Fibroblast of lung (primary cell): ENCODE measurements at places on chromosomes 16 and 17. TPM values are rescaled to one million over a fixed set of nuclear protein-coding genes. Genes with fewer than 3 reads are reported as not detected.

DNA sequence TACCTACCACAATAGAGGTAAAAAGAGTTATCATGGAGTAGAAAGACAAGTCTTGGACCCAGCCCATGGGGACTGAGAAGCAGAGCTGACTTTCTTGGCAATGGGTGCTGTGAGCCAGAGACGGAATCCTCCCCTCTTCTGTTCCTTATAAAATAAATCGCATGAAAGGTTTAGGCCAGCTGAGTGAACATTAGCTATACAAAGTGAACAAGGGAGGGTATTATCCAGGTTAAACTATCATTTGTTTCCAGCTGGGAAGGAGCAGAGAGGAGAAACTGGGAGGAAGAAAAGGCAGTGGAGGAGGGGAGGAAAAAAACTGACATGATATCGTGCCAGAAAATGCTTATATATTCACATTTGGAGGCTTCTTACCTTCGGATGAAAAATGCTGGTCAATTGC lies 13.3 kb upstream of the PAFAH1B1 start:
- no peak for DNase-seq
- H3K4me3 ChIP-seq: no peak overlapping the region
- no peaks in the 10 kb centered on the region for H3K27me3 ChIP-seq
- H3K36me3 ChIP-seq: no peaks in the 10 kb centered on the region
- H3K27ac ChIP-seq: no peak overlapping the region

DNA sequence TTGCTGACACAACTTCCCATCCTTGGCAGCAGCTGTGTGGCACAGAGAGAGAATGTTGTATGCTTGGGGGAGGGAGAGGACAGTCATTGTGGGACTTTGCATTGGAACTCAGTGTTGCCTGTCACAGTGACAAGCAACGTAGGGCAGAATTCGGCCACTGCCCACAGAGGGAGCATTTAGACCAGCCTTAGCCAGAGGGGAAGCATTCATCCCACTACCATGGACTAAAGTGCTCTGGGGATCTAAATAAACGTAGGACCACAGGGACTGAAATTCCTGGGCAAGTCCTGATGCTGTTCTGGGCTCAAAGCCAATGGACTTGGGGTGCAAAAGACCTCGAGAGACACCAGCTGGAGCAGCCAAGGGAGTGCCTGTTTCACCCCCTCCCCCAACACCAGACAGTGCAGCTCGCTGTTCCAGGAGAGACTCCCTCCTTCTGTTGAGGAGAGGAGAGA lies 44.9 kb downstream of the ABCA8 start:
- no peaks in the 10 kb centered on the region for H3K27me3 ChIP-seq
- peak; percentile 50 for DNase-seq
- peak overlapping the region; percentile 22 for H3K27ac ChIP-seq
- H3K36me3 ChIP-seq: no peaks in the 10 kb centered on the region
- no peak overlapping the region for H3K4me3 ChIP-seq

DNA sequence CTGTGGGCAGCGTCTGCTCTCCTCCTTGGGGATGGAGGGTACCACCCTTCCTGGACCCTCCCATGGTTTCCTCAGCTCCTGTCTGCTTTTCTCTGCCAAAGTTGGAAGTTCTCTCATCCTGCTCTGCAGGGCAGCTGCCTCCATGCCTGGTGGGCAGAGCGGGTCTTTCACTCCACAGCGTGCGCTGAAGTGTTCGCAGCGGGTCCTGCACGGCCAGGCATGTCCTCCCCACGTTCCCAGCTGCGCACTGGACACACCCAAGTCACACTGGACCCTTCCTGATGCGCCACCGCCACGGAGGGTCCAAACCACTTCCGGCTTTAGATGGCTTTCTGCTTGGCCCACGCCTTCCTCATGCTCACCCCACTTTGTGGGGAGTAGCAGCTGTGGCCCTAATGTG lies 33.7 kb upstream of the NPTX1 start:
- H3K36me3 ChIP-seq: no peaks in the 10 kb centered on the region
- H3K27ac ChIP-seq: no peak overlapping the region
- H3K4me1 ChIP-seq: no peaks in the 10 kb centered on the region
- H3K27me3 ChIP-seq: peaks cover 5% of the 10 kb centered on the region
- DNase-seq: no peak
- no peak overlapping the region for H3K4me3 ChIP-seq

DNA sequence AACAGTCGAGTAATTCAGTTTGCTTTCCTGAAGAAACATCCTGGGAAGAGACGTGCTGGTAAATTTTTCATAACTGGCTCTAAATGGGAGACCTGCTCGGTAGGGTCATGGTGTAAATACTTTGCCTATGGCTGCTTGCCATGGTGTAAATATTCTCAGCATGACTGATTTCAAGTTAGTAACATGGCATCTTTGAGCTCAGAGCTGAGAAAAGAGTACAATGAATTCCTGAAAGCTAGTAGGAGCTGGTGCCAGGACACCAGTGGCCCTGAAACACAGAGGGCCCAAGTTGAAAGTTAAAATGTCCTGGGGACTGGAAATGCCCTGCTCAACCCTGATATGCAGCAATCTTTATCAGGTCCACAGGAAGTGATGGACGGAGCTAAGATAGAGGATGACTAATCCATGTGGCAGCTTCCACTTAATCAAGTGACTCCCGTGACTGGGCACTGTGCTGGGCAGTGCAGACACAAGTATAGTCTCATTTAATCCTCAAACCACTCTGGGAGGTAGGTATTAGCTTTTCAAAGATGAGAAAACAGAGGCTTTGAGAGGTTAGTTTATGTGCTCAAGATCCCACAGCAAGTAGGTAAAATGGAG lies 130.1 kb upstream of the ADAMTS18 start:
- no peak overlapping the region for H3K4me3 ChIP-seq
- no peak overlapping the region for H3K27ac ChIP-seq
- no peaks in the 10 kb centered on the region for H3K27me3 ChIP-seq
- H3K4me1 ChIP-seq: no peaks in the 10 kb centered on the region

- peak overlapping the region; percentile 99 for H3K27ac ChIP-seq
- peak overlapping the region; percentile 92 for H3K4me3 ChIP-seq
- DNase-seq: peak; percentile 97
- H3K27me3 ChIP-seq: no peaks in the 10 kb centered on the region
- H3K36me3 ChIP-seq: no peaks in the 10 kb centered on the region
Observed at GRCh38 chr17:37488009-37488604, 1.6 kb upstream of the DUSP14 start.

GRCh38 chr16:22235839-22236745 lies 30.0 kb downstream of the EEF2K start:
- DNase-seq: no peak
- no peak overlapping the region for H3K27ac ChIP-seq
- H3K36me3 ChIP-seq: peaks cover 2% of the 10 kb centered on the region

DNA sequence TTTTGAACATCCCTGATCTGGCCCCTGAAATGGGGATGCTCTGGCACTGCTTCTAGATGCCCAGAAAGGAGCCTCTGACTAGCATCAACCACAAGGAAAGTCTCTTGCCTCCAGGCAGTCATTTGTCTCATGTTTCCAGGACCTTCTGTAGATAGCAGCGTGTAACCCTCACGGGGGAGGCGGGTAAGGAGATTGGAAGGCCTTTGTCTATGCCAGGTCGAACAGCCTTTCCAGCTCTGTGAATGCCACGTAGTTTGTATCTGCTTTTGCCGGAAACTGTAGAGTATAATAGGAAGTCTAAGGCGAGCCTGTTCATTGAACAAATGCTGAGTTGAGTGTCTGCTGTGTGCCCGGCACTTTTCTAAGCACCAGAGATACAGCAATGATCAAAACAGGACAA lies 43.9 kb upstream of the AQP8 start:
- no peak overlapping the region for H3K4me3 ChIP-seq
- H3K4me1 ChIP-seq: no peaks in the 10 kb centered on the region
- H3K27ac ChIP-seq: no peak overlapping the region
- H3K27me3 ChIP-seq: no peaks in the 10 kb centered on the region
- no peak for DNase-seq
- H3K36me3 ChIP-seq: peaks cover 2% of the 10 kb centered on the region

DNA sequence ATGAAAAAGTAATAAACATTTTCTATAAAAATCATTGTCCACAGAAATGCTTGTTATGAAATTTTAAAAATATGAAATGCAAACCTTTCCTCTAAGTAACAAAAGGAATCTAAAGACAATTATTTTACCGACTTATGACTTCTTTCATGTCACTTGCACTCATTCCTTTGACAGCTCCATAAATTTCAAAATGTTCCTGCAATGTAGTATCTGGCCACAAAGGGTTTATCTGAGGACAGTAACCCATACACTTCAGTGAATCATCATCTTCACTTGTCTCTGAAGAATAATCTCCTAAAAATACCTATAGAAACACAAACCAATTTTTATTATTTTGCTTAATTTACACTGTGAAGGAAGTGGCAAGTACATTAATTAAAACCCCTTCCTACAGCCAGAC lies 25.6 kb upstream of the ABCA10 start:
- H3K27ac ChIP-seq: no peak overlapping the region
- H3K4me3 ChIP-seq: no peak overlapping the region
- H3K4me1 ChIP-seq: no peaks in the 10 kb centered on the region
- no peaks in the 10 kb centered on the region for H3K27me3 ChIP-seq
- no peaks in the 10 kb centered on the region for H3K36me3 ChIP-seq
- DNase-seq: no peak

GRCh38 chr16:87074641-87075318 lies 242.4 kb downstream of the C16orf95 start:
- H3K27ac ChIP-seq: no peak overlapping the region
- H3K27me3 ChIP-seq: peaks cover 6% of the 10 kb centered on the region
- H3K4me1 ChIP-seq: no peaks in the 10 kb centered on the region
- no peak overlapping the region for H3K4me3 ChIP-seq

DNA sequence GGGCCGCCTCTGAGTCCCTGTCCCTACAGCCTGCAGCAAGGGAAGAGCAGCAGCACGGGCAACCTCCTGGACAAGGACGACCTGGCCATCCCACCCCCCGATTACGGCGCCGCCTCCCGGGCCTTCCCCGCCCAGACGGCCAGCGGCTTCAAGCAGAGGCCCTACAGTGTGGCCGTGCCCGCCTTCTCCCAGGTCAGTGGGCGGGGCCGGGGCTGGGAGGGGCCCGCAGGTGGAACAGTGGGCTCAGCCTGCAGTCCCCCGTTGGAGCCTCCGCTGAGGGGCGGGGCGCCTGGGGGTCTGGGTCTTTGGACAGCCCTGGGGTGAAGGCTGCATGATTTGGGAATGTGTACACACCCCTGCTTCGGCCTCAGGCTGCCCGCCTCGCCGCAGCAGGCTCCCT lies 58.6 kb upstream of the PVALEF start:
- H3K27ac ChIP-seq: no peak overlapping the region
- H3K4me3 ChIP-seq: no peak overlapping the region
- no peaks in the 10 kb centered on the region for H3K27me3 ChIP-seq
- no peaks in the 10 kb centered on the region for H3K36me3 ChIP-seq
- H3K4me1 ChIP-seq: no peaks in the 10 kb centered on the region

- no peak for DNase-seq
- no peaks in the 10 kb centered on the region for H3K36me3 ChIP-seq
- no peak overlapping the region for H3K4me3 ChIP-seq
- no peak overlapping the region for H3K27ac ChIP-seq
Observed at GRCh38 chr17:58047376-58048150, 35.7 kb upstream of the DYNLL2 start.

GRCh38 chr17:34236281-34236892 lies 18.7 kb upstream of the CCL2 start:
- H3K36me3 ChIP-seq: no peaks in the 10 kb centered on the region
- H3K27ac ChIP-seq: no peak overlapping the region
- H3K4me1 ChIP-seq: no peaks in the 10 kb centered on the region
- DNase-seq: no peak
- H3K27me3 ChIP-seq: no peaks in the 10 kb centered on the region
- H3K4me3 ChIP-seq: no peak overlapping the region

DNA sequence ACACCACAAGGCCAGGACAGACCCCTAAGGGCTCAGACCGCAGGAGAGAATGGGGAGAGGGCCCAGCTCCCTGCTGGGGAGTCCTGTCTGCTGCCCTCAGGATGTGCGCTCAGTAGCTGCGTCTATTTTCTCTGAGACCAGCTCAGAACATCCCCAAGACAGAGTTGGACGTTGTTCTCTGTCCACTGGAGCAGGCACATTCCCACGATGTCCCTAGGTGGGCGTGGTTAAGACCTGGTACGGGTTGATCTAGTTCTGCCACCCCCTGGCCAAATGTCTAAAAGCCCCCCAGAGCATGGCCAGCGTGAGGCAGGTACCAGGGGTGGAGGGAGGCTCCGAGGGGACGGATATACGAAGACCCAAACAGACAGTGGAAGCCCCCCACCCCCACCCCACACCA lies 842 bp upstream of the CALB2 start:
- H3K4me3 ChIP-seq: no peak overlapping the region
- no peaks in the 10 kb centered on the region for H3K36me3 ChIP-seq
- peaks cover 7% of the 10 kb centered on the region for H3K4me1 ChIP-seq
- H3K27me3 ChIP-seq: peaks cover 11% of the 10 kb centered on the region
- no peak overlapping the region for H3K27ac ChIP-seq
- DNase-seq: no peak

GRCh38 chr16:27547134-27547533 lies 2.6 kb downstream of the GTF3C1 start:
- H3K27me3 ChIP-seq: no peaks in the 10 kb centered on the region
- H3K4me3 ChIP-seq: no peak overlapping the region
- peaks cover 9% of the 10 kb centered on the region for H3K36me3 ChIP-seq
- peaks cover 10% of the 10 kb centered on the region for H3K4me1 ChIP-seq
- peak; percentile 82 for DNase-seq

DNA sequence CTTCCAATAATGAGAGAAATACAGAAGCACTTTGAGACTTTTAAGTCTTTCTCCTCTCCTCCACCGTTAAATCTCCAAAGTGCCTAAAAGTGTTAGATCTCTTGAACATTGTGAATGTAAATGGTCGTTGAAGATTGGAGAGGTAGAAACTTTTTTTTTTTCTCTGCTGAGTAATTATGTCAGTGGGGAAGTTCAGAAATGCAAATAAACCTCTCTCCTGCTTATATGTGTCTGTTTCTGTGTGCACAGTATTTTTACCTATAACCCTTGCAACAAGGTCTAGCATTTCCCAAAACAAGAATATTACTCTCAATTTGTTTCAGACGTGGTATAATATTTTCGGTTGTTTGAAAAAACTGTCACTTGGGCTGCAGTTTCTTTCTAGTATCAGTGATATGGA lies 833.6 kb upstream of the CDH8 start:
- H3K27me3 ChIP-seq: no peaks in the 10 kb centered on the region
- no peak overlapping the region for H3K27ac ChIP-seq
- no peak for DNase-seq
- H3K4me3 ChIP-seq: no peak overlapping the region
- no peaks in the 10 kb centered on the region for H3K36me3 ChIP-seq
- no peaks in the 10 kb centered on the region for H3K4me1 ChIP-seq

DNA sequence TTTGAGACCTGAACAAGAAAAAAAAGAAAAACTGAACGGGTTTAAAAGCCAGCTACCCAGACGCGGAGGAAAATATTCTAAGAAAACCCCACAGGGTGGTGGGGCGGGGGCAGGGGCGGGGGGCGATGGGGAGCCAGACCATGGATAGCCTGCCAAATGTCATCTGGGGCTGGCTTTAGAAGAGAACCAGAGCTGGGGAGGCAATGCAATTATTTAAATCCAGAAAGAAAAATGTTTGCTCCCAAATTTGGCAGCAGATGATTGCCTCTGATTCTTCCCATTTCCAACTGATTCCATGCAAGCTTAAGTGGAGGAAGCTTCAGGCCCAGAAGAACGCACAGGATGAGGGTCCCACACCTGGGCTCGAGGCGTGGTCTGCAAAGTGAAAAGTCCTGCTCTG lies 34.8 kb downstream of the ZNF423 start:
- no peak for DNase-seq
- H3K4me1 ChIP-seq: no peaks in the 10 kb centered on the region
- no peak overlapping the region for H3K27ac ChIP-seq
- no peak overlapping the region for H3K4me3 ChIP-seq

Gene PDILT
- not detected in 2 replicates for total RNA-seq

Gene PRSS27
- 1.0 and 1.2 TPM in 2 replicates for total RNA-seq

Gene TVP23A
- total RNA-seq: under 0.01 and 0.26 TPM in 2 replicates

Gene TNFRSF13B
- total RNA-seq: not detected in 2 replicates

Gene CDH11
- total RNA-seq: 220 and 302 TPM in 2 replicates

Gene MAF
- 26.7 and 27.7 TPM in 2 replicates for total RNA-seq

Gene FMNL1
- 2.8 and 3.1 TPM in 2 replicates for total RNA-seq

Gene ERN1
- total RNA-seq: 11.7 and 13.9 TPM in 2 replicates
